ENCODE measurements at places on chromosomes 5 and 9.
A peak's percentile ranks its signal among the peaks of the same experiment; 100 is the strongest.

- no peak for DNase-seq
These were observed 157.8 kb downstream of the FGF18 start for GRCh38 chr5:171577042-171577758.

DNA sequence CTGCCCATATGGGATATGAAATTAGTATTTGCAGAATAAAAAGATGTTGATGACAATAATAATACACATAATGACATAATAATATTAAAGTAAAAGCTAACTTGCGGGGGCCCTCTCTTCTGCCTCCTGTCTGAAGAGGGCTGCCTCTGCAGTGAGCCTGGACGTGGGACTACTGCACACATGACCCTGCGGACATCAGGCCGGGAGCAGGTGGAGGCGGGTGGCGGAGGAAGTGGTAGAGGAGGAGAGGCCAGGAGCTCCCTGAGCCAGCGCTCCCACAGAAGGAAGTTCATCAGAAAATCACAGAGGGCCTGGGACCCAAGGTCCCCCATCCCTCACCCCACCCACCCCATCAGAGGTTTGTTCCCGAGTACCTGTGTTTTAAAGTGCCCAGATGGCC lies 60.5 kb downstream of the ROPN1L start:
- DNase-seq, result no peak

DNA sequence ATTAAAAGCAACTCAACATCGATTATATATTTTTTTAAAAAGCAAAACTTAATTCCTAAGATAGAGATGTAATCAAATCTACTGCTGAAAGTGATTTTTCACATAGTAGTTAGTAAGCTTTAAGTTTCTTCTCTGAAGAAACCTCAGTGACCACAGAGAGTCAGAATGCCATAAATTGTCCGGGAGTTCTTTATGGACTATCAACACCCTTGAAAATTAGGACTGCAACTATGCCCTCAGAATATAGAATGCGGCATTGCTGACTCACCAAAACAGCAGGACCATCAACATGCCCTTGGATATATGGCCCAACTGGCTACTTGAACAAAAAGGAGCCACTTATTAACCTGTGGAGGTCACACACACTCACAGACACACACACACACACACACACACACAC lies 228.9 kb upstream of the SNX2 start:
- no peak for DNase-seq

GRCh38 chr9:108468364-108468763 lies 387.4 kb downstream of the ACTL7B start:
- peak; percentile 4 for DNase-seq

DNA sequence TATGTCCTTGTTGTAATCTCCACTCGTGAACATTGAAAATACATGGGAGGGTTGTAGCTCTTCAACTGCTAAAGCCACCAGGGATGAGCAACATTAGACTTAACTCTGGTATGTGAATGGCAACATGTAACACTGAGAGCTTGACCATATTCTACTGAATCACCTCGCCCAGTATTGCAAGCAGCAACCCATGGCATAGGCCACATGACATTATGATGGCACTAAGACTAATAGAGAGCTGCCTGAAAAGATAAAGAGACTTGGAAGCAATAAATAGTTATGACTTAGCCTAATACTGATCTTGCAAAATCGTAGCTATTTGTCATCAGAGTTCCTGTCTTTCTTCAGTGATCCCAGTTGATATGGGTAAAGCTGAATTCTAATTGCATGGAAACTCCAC lies 108.4 kb upstream of the NREP start:
- DNase-seq, result no peak

DNA sequence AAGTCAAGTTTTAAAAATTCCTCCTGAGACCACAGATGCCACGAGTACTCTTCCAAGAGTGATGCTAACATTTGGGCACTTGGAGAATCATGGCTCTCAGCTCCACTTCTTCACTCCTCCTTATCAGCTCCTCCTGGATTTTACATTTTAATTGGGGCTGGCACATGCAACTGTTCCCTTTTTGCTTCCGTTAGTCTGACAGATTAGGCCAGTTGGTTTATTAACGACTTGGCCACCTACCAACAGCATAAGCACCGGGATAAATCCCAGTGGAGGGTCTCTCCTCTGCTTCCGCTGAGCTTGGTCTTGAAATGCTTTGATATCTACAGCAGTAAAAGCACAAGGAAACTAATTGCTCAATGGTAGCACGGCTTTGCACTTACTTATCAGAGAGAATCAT lies 134.6 kb upstream of the RASEF start:
- DNase-seq, result no peak

- DNase-seq, result no peak
These were observed 10.4 kb downstream of the FPGS start for GRCh38 chr9:127812936-127813675.

DNA sequence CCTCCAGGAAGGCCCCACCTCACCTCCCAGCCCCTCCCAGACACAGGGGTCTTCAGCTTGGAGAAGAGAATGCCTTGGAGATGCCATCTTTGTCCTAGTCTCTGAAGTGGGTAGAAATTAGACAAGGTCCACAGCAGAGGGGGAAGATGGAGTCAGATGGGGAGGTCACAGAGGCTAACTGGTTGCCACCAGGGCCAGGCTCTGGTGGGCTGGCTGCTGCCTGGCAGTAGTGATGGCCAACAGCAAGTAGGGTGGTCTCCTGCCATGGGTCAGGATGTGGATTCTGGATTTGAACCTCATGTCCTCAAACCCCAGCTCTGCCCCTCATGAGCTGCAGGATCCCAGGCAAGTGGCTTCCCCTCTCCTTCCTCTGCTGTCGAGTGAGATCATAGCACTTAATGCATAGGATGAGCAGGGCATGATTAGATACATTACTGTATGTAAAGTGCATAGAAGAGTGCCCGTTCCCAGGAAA lies 38.7 kb upstream of the NEK6 start:
- DNase-seq, result no peak

DNA sequence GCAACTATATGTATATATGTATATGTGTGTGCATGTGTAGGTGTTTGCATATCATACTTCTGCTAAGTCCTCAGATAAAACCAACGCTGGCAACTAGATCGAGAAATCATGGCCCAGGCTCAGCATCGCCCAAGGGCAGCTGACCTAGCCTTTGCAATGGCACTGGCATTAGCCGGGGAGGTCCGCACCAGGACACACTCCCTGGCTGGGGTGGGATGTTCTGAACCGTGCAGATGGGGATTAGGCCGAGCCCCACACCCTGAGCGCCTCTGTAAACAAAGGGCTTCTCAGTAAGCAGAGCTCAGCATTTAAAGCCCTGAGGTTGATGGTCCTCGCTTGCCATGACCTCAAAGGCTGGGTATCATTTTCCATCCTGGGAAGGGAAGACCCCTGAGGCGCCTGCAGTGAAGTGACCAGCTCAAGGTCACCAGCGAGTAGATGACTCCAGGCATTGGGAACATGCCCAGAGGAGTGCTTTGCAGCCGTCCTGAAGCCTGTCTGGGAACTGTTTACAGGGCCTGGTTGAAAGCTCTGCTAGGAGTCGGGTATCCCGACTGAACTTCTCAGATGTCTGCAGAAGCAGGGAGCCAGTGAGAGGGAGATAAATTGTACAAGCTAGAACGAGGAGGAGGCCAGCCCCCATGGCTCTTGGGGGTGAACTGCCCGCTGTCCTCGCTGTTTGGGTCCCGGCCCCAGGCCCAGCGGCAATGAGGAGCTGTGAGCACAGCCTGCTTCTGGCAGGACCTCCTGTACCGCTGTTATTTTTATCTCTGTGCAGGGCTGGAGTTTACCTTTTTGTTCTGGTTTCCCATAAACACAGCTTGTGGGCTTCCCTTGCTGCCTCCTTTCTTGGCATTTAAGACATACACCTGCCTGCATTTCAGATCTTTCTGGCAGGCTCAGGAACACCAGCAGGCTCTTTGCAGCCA lies 18.4 kb downstream of the GADD45G start:
- DNase-seq, result no peak

- DNase-seq, result no peak
These were observed 33.6 kb downstream of the ERMP1 start for GRCh38 chr9:5799314-5799713.

GRCh38 chr9:137141050-137141810 lies 2.3 kb downstream of the GRIN1 start:
- no peak for DNase-seq

DNA sequence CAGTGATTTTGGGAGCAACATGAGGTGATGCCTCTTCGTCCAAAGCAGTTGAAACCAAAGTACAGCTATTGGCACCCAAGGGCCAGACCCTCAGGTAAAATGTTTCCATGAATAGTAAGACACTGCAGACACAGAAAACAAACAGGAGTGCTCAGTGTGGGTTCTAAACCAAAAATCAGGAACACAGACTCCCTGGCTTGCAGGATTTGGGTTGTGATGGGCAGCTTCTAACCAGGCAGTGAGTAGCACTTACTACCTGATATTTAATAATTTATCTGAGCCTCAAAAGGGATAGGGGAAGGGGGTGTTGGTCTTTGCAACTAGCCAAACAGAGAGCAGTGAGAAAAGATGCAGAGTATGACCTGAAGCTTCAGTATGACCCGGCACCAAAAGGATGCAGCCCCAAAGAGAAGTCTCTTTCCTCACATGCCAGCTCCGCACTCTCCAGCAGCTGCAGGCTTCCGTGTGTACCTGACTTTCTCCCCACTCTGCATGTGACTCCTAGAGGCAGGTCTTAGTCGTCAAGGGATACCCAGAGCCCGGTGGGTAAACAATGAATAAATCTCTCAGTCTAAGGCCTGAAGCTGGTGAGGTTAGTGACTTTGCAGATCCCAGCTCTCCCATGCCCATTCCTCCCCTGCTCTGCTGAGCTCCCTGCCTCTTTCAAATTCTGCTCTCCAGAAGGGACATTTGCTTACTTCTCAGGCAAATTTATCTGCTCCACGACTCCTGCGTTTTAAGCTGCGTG lies 105.4 kb upstream of the SPOCK1 start:
- no peak for DNase-seq

GRCh38 chr5:126597156-126597555 lies 2.1 kb upstream of the ALDH7A1 start:
- no peak for DNase-seq

DNA sequence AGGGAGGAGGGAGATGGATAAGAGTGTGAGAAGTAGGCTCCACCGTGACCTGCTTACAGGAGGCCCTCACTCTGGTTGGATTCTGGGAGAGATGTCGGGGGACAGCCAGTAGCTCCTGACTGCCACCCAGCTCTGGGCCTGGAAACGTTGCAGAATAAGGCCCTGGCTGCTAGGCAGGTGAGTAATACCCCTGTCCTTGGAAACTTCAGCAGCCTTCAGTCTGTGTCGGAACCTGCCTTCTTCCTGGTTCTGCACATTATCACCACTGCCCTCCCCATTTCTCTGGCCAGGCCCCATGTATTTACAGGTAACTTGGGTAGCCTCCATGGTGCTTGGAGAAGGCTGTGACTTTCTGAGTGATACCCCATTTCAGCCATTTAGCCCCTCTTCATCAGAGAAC lies 26.8 kb downstream of the FAXDC2 start:
- no peak for DNase-seq

- DNase-seq, result no peak
These were observed 86.7 kb upstream of the AGXT2 start for GRCh38 chr5:35134278-35135030.
